ENCODE measurements at places on chromosomes 4 and X.

- H3K36me3 ChIP-seq, result no peaks in the 10 kb centered on the region
- peaks cover 3% of the 10 kb centered on the region for H3K4me1 ChIP-seq
- H3K4me3 ChIP-seq, result no peak overlapping the region
Measured at GRCh38 chr4:41069838-41070237, 144.5 kb downstream of the APBB2 start.

DNA sequence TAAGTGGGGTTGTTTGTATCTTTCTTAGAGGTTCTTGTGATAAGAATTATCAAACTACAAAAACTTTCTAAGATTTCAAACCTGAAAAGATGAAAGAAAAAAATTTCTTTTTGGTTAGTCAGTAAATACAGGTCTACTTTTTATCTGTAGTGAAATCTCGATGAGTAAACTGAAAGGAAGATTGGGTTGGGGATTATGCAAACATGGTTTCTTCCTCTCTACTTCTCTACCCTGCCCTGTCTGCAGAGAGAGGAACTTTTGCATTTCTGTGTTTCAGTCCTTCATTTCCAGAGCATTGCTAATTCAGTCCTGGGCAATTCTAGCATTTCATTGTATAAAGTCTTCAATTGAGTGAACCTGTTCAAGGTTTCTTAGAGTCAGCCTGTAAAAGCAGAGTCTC is 51.6 kb upstream of the IL2 start:
- no peak for DNase-seq
- peaks cover 2% of the 10 kb centered on the region for H3K36me3 ChIP-seq
- H3K4me3 ChIP-seq, result no peak overlapping the region

DNA sequence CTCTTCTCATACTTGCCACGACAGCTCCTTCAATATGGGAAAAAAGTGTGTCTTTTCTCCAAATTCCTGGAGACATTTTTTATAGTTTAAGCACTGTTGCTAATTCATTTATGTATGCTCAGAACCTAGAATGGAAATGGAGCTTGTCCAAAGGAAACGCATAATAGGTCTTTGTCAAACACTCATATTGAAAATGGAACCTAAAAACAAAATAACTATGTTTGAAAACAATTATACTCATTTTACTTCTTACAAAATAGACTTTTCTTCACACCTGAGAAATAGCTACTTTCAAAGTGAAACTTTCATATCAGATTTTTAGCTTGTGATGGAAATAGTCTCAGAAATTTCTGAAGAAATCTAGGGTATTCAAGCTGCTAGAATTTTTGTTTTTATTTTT is 529.7 kb upstream of the BOD1L1 start:
- H3K4me3 ChIP-seq, result no peak overlapping the region
- H3K27me3 ChIP-seq, result no peaks in the 10 kb centered on the region
- no peak overlapping the region for H3K27ac ChIP-seq
- H3K4me1 ChIP-seq, result no peaks in the 10 kb centered on the region
- H3K36me3 ChIP-seq, result no peaks in the 10 kb centered on the region

DNA sequence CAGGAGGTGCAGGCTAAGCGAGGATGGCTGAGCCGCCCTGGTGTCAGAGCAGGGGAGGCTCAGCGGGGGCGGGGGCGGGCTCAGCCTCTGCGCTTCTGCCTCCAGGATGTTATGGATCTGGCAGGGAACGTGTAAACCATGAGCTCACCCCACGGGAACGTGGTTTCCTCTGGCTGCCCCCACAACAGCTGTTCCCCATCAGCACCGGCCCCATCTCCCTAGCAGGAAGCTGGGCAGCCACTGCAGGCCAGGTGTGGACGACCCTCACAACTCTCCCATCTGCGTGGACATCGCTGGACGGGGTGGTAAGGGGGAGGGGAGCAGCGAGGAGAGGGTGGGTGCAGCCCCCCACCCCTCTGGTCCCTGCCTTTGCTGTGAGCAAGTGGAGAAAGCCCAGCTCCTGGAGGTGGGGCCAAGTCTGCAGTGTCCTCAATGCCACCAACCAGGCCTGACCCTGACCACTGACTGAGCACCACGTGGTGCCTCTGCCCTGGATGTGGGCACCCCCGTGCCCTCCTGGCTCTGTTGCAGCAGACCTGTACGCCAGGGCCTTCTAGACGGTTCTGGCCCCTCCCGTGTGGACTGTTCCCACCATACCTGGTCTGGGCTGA is 28.1 kb upstream of the SPON2 start:
- H3K27ac ChIP-seq, result no peak overlapping the region
- no peaks in the 10 kb centered on the region for H3K27me3 ChIP-seq
- no peak for DNase-seq
- H3K4me3 ChIP-seq, result no peak overlapping the region
- H3K4me1 ChIP-seq, result no peaks in the 10 kb centered on the region

DNA sequence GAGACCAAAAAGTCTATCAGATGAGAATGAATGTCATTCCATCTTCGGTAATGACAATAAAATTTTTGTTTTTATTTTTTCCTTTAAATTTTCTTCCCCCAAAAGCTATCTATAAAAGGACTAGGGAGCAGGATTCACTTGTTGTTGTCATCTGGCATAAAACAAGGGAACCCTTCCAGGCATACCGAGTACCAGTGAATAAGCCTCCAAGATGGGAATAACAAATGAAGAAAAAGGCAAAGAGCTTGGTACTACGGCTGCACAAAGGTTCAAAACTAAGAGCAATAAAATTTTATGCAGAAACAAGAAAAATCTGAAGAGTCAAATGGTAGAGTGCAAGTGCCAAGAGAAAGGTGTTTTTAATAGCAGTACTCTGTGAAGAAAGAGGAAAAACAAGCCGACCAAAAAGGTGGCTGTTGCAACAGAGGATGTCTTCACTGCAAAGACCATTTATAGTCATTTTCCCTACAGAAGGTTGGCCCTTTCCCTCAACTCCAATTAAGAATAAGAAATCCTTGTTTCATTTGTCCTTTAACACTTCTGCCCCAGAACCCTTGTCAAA is 25.8 kb downstream of the PPP3CA start:
- H3K4me3 ChIP-seq, result no peak overlapping the region
- no peaks in the 10 kb centered on the region for H3K27me3 ChIP-seq
- no peaks in the 10 kb centered on the region for H3K36me3 ChIP-seq

DNA sequence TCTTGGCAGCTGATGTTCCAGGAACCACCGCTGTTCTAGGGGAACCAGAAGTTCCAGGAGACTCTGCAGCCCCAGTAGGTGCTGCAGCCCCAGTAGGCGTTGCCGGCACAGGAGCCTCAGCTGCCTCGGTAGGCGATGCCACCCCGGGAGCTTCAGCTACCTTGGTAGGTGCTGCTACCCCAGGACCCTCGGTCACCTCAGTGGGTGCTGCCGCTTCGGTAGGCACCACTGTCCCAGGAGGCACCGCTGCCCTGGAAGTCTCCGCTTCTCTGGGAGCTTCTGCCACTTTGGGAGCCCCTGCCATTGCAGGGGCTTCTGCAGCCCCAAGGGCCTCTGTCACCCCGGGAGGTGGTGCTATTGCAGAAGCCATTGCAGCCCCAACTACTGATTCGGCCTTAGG is 2.8 kb downstream of the ARMCX2 start:
- H3K4me3 ChIP-seq, result peak overlapping the region; percentile 58
- peaks cover 9% of the 10 kb centered on the region for H3K36me3 ChIP-seq
- H3K27ac ChIP-seq, result peak overlapping the region; percentile 14
- H3K4me1 ChIP-seq, result peaks cover 6% of the 10 kb centered on the region
- no peak for DNase-seq
- H3K27me3 ChIP-seq, result no peaks in the 10 kb centered on the region

DNA sequence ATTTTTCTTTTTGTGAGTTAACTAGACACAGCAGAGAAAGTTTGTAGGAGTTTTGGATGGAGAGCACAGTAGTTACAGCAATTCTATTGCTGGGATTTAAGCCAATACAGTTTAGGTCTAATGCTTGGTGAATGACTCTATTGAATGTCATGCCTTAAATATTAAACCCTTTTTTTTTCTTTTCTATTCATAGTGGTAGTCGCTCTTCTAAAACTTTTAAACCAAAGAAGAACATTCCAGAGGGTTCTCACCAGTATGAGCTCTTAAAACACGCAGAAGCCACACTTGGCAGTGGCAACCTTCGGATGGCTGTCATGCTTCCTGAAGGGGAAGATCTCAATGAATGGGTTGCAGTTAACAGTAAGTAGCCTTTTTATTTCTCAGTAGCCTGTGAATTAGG is 34.8 kb upstream of the DCK start:
- no peaks in the 10 kb centered on the region for H3K27me3 ChIP-seq

DNA sequence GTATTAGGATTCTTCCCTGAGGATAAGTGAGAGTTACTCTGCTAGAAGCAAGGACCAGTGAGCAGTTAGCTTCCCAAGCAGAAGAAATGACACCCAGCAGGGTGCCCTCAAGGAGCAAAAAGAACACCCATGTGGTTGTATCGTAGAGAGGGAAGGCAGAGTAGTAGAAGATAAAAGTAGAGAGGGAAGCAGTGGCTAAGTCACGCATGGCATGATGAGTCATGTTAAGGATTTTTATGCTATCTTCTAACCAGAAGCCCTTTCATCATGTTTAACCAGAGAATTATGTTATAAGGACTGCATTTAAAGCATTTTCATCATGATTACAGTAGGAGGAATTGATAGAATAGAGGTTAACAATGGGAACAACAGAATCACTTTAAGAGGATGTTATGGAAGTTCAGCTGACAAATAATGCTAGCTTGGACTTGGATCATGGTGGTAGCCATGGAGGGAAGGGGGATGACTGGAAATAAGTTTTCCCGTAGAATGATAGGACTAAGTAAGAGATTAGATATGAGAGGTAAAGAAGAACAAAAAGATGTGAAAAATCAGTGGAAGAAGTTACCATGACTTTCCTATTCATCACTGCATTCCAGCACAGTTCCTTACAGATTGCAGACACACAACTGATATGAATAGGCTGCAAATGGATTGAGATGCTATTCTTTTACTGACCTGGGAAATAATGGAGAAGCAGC is 383.5 kb upstream of the INTU start:
- no peaks in the 10 kb centered on the region for H3K27me3 ChIP-seq
- H3K36me3 ChIP-seq, result no peaks in the 10 kb centered on the region
- DNase-seq, result no peak
- H3K4me1 ChIP-seq, result no peaks in the 10 kb centered on the region
- no peak overlapping the region for H3K27ac ChIP-seq
- H3K4me3 ChIP-seq, result no peak overlapping the region

DNA sequence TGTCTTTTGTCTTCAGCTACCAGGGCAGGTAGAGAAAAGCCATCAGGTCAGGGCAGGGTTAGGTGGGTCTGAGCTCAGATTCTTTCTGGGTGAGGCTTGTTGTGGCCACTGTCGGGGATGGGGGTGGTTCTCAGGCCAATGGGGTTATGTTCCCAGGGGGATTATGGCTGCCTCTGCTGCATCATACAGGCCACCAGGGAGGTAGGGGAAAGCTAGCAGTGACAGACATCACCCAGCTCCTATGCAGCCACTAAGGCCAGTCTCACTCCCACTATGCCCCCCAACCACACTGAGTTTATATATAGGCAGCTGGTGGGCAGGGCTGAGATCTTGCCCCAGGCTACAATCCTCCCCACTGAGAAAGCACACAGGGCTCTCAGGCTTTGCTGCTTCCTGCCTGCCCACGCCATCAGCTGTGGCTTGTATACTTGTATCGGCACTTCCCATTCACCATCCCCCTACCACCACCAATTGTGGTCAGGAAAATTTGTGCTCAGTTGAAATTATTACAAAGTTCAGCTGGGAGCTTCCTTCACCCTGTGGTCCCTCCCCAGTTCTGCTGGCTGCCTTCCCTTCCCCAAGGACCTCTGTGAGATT is 72.6 kb upstream of the PTPN13 start:
- no peaks in the 10 kb centered on the region for H3K4me1 ChIP-seq
- H3K36me3 ChIP-seq, result no peaks in the 10 kb centered on the region
- no peak overlapping the region for H3K27ac ChIP-seq

DNA sequence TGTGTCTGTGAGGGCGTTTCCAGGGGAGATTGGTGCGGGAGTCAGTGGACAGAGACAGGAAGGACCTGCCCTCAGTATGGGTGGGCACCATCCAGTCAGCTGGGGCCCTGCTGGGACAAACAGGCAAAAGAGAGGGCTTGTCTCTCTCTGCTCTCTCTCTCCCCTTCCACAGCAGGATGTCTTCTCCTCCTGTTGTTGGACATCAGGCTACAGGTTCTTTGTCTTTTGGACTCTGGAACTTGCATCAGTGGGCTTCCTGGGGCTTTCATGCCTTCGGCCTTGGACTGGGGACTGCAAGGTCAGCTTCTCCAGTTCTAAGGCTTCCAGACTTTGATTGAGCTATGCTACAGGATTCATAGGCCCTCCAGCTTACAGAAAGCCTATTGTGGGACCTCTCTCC is 59.6 kb downstream of the ADGRA3 start:
- no peak for DNase-seq
- peaks cover 85% of the 10 kb centered on the region for H3K36me3 ChIP-seq
- H3K27ac ChIP-seq, result no peak overlapping the region
- no peak overlapping the region for H3K4me3 ChIP-seq
- no peaks in the 10 kb centered on the region for H3K27me3 ChIP-seq

- no peak overlapping the region for H3K4me3 ChIP-seq
- H3K27ac ChIP-seq, result no peak overlapping the region
- H3K4me1 ChIP-seq, result no peaks in the 10 kb centered on the region
- DNase-seq, result no peak
Measured at GRCh38 chr4:54363037-54363436, 133.9 kb downstream of the PDGFRA start.

DNA sequence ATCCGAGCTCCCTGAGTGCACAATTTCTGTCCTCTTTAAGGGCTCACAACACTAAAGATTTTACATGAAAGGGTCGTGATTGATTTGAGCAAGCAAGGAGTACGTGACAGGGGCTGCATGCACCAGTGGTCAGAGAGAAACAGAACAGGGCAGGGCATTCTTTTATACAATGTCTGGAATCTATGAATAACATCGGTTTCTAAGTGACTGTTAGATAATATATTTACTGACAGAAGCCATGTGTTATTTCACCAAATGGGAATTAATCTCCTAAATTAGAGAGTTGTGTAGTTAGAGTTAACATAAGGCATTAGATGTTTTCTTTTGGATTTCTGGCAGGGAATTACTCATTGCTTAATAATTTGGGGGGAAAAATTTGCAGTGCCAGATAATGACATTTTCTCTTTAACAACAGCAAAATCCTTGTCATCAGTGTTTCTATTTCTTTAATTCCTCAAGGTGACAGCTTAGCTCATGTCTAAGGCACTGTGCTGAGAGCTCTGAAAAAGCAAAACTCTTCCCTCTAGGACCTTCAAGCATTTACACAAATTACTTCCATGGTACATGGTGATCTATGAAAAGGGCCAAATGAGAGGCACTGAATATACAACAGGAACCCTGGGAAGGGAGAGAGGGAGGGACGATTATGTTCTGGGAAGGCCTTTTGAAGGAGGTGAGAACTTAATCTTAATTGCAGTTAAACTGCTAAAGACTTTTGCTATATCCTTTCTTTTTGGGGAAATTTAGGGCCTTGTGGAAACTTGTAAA is 145.0 kb downstream of the RTL3 start:
- no peak overlapping the region for H3K4me3 ChIP-seq
- no peaks in the 10 kb centered on the region for H3K36me3 ChIP-seq
- H3K4me1 ChIP-seq, result no peaks in the 10 kb centered on the region
- no peak for DNase-seq
- H3K27me3 ChIP-seq, result no peaks in the 10 kb centered on the region

- no peaks in the 10 kb centered on the region for H3K36me3 ChIP-seq
- no peaks in the 10 kb centered on the region for H3K27me3 ChIP-seq
- no peak overlapping the region for H3K4me3 ChIP-seq
- no peak overlapping the region for H3K27ac ChIP-seq
- H3K4me1 ChIP-seq, result peaks cover 2% of the 10 kb centered on the region
Measured at GRCh38 chr4:70927502-70928137, 25.5 kb downstream of the MOB1B start.

Measured in neuronal stem cell (in vitro differentiated cells).